ENCODE measurements at places on chromosomes 12 and 14.

- DNase-seq, result no peak
Observed at GRCh38 chr12:59927032-59927431, 331.2 kb downstream of the SLC16A7 start.

- DNase-seq, result no peak
Observed at GRCh38 chr12:90938451-90938850, 16.5 kb downstream of the CCER1 start.

DNA sequence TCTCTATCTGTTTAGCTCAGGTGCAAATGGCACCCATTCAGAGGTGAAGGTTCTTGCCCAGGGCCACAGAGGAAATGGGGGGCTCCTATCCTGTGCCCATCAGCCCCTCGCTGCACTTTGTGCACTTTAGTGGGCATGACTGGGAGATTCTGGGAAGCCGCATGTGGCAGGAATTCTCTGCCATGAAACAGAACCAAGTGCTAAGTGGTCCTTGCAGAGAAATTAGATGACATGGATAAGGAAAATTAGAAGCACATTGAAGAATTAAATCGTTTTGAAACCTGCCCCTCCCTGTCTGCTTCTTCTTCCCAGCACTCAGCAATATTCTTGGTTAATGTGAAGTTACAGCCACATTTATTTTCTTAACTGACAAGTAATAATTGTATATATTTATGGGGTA, 185.2 kb upstream of the RTL1 start:
- peak; percentile 5 for DNase-seq

GRCh38 chr12:71190822-71191221, 33.0 kb upstream of the TSPAN8 start:
- no peak for DNase-seq

DNA sequence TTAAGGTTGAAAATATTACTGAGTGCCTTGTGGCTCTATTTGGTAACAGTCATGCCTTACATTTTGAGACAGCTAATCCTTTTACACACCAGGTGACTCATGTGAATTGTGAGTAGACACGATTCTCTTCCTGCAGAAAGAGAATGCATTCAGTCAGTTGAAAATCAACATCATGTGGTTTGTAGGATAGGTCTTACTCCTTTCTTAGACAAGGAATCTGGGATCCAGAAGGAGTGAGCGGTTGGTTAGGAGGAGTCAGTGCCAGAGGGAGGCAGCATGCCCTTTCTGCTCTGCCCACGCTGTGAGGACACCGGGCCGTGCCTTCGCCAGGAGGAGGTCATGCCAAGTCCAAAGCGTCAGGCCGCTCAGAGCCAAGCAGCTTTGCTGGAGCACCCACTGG, 47.6 kb downstream of the TRAF3 start:
- DNase-seq, result no peak

DNA sequence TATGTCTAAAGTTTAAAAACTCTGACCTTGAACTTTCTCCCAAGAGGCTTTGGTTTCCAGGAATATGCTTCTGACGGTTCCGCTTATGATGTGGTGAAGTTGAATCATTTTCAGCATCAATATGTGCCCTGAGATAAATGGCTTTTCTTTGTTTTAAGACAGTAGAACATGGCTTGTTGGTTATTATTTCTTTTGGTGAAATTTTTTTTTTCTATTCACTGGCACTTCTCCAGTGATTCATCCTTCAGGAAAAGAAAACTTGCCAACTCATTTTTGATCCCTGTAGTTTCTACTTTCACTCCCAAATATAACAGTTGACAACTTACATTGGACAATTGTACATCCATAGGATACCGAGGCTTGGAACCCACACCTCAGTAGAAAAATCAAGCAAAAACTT, 1301.2 kb upstream of the FLRT2 start:
- DNase-seq, result no peak

DNA sequence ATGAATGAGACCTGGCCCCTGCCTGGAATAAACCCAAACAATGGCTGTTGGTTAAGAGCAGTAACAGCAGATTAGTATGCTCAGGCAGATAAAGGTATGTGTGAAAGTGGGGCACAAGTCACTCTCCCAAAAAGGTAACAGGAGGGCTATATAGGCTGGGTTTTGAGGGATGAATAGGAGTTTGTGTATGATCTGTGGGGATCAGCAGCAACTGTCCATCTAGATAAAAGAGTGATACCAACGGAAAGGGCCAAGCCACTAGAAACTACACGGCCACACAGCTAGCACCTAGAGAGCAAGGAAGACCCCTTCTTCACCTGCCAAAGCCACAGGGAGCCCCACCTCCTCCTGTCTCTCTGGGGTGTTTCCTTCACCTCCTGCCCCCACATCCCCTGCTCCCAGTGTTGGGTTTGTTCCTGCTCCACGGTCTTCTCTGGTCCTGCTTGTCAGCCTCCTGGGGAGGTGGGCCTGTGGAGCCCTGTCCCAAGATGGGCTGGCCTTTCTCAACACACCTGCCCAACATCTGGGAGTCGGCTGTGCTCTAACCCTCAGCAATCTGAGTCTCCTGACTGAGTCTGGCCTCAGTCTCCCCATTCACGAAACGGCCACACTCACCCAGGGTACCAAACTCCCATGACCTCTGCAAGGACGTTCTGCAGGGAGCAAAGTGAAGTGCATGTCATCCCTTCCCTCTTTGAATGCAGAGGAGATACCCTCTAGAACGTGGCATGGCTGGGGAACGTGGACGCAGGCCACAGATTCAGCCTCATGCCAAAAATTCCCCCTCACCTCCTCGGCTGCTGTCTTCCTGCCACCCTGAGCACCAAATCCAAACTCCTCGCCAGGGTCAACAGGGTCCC, 108.2 kb downstream of the NCOR2 start:
- DNase-seq, result no peak

DNA sequence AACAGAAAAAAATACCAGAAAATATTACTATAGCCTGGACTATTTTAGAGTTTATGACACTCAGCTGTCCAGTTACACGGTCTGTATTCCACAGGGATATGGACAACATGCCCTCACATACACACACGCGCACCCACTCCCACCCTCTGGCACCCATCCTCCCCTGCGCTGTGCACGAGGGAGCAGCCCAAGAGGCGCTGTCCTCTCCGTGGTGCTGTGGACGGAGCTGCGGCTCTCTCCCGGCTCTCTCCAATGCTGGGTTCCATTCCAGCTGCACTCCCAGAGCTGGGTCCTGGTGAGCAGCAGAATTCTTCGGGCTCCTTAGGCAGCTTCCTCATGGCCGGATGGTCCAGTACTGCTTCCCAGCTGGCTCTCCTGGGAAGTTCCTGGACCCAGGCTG, 6.0 kb upstream of the NGB start:
- DNase-seq, result no peak

- peak; percentile 8 for DNase-seq
Observed at GRCh38 chr12:1916371-1917171, 1.9 kb downstream of the CACNA2D4 start.

DNA sequence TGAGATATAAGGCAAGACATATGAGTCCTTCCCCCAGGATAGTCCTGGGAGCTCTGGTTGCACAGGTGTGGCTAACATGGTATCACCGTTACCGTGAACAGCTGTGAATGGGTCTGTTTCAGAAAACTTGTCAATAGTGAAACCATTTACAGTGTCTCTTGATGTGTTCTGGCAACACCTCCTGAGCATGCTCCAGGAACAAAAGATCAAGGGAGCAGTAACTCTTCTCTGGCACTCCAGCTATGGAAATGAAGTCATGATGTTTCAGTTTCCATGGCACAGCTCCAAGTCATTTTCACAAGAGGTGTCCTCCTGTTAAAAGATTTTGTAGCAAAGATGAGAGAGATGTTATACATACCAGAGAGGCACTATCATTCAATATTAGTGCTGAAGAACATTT, 253.7 kb downstream of the SNAPC1 start:
- DNase-seq, result no peak

- DNase-seq, result no peak
Observed at GRCh38 chr12:121344506-121344905, 7.7 kb downstream of the ANAPC5 start.

DNA sequence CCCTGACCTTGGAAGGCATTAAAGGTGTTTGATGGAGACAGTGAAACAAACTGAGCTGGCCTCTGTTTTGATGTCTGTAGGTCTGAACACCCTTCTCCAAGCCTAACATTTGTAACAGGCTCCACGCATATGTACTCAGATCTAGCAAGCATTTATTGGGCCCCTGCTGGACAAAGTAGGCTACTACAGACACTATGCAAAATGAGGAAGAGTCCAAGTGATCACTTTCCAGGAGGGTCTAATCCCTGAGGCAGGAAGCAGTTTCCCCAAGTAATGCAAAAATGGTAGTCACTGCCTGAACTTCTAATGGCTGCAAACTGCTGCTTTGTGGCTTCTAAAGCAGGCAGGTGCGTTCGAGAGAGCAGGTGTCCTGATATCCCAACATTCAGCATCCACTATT, 405.8 kb downstream of the MED13L start:
- DNase-seq, result peak; percentile 54

GRCh38 chr12:48202766-48203165, 326 bp downstream of the OR10AD1 start:
- no peak for DNase-seq

- no peak for DNase-seq
Observed at GRCh38 chr12:26247873-26248272, 52.5 kb downstream of the SSPN start.

DNA sequence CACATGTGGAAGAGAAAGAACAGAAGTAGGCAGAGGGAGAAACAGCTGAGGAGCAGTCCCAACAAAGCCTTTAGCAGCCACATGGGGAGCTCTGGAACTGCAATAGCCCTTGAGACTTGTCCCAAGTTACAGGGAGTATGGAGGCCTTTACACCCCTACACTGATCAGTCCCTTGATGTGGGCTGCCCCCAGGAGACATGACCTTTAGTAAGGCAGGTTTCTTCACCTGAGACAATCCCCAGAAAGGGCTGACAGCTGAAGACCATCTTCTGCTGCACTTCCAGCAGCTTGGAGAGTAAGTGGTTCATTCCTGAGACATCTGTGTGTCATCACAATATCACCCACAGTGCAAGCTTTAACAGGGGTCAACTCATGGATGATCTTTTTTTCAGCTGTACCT, 8.6 kb upstream of the SNAPC1 start:
- DNase-seq, result no peak

GRCh38 chr12:100031836-100032235, 47.1 kb upstream of the ANKS1B start:
- DNase-seq, result peak; percentile 19

GRCh38 chr14:78091361-78091760, 78.8 kb upstream of the NRXN3 start:
- DNase-seq, result no peak

GRCh38 chr14:75077794-75078193, 8.4 kb downstream of the ZC2HC1C start:
- DNase-seq, result no peak

DNA sequence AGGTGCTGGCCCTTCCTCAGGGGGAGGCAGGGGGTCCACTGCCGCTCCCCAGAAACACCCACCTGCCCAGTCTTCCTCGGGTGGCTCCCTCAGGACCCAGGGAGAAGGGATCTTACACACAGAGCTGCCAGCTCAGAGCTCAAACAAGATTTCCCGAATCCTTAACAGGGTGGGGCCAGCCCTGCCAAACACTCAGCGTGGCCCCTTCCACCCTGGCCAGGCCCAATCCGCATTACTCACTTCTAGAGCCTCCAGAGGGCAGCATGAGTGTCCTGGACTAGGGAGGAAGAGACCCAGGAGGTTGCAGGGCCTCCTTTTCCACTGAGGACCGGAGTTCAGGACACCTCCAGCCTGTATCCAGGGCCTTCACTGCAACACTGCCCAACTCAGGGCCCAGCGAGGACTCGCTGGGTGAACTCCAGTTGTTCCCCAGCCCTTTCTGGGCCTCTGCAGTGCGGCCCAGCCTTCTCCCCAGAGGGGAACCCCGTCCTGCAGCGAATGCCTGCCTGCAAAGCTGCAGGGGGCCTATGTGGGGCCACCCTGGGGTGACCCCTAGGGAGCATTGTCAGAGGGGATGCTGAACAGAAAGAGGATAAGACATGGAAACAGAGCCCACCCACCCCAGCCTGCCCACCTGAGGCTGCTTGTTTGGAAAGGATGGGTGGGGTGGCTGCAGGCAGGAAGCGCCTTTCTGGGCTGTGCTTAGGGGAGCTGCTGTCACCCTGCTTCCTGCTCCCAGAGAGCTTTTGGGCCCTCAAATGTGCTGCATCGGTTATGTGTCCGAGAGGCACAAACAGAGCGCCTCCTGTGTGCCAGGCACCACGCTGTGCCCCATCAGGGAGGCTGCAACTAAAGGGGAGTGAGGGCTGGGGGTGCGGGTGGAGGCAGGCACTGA, 43.8 kb downstream of the CCNK start:
- DNase-seq, result peak; percentile 80

- DNase-seq, result peak; percentile 42
Observed at GRCh38 chr12:6061660-6062059, 62.8 kb downstream of the VWF start.

- no peak for DNase-seq
Observed at GRCh38 chr12:69062621-69063237, 129.8 kb upstream of the CPM start.

DNA sequence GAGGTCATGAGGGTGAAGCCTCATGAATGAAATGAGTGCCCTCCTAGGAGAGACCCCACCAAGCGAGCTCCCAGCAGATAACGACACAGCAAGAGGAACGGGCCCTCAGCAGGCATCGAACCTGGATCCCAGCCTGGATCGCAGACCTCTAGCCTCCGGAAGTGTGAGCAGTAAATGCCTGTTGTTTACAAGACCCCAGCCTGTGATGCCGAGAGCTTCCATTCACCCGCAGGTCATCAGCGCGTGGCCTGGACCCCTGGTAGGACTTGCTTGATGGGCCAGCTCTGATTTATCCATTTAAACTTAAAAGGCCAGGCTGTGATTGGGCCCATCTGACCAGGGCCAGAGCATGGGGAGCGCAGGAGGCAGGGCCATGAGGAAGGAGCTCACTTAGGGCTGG, 7.0 kb downstream of the TMEM179 start:
- DNase-seq, result no peak

DNA sequence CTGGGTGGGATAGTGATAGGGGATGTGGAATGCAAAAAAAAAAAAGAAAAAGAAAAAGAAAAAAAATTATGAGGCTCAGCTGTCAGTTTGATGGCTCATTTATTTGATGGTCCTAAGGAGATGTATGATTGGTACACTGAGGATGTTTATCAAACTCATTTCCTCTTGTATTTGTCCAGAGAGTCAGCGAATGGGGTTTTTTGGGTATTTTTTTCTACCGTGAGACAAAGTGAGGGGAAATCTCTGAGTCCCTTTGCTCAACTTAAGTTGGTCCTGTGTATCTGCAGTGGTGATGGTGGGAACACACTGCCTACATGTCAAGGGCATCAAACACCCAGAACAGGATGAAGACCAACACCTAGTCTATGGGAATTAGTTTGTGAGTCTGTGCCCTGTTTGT, 176.9 kb upstream of the HIF1A start:
- DNase-seq, result no peak

- DNase-seq, result no peak
Observed at GRCh38 chr12:132391326-132392041, 62.1 kb upstream of the GALNT9 start.

GRCh38 chr12:53127169-53127568, 23.9 kb downstream of the SOAT2 start:
- no peak for DNase-seq

- no peak for DNase-seq
Observed at GRCh38 chr14:93011650-93012325, 88.8 kb downstream of the CHGA start.

- no peak for DNase-seq
Observed at GRCh38 chr14:24389226-24389848, 9.5 kb upstream of the NYNRIN start.
